HT-29 (cell line): ENCODE measurements at places on chromosomes 7 and 10.

- DNase-seq: no peak
Measured at GRCh38 chr10:133022776-133023100, 65.0 kb upstream of the ADGRA1 start.

DNA sequence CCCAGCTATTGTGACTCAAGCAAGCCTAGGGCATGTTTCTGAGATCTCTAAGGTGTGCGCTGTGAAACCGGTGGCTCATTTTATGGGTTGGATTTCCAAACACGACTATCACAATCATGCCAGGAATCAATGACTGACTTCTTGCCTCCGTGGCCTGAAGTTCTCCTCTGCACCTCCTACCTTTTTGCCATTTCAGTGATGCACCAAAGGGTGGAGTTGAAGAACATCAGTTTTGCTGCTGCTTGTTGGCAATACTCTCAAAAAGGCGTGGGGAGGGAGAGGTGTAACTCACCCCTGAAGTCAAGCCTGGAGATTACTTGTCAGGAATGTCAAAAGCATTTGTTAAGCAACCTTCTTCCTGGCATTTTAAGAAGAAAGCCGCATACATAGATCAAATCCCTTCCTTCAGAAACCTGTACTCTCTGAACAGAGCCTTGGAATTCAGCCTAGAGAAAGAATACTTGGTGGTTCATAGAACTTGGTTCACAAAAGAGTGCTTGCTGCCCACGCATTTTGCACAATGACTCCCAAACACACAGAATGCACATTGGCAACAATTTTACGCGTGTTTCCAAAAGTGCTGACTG, 41.0 kb downstream of the KIAA1217 start:
- DNase-seq: no peak

DNA sequence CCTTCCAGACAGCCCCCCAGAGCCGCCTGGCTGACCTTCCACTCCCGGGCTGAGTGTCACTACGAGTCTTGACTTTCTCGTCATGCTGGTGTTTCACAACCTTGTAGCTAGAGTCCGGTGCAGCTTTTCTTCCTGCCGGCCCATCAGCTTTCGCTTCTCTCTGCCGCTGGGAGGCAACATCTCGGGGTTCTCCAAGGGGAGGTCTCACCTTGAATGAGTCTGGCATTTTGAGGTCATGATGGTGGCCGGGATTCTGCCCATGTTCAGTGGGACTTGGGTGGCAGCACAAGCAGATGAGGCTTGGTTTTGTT, 285.2 kb downstream of the CAMK1D start:
- DNase-seq: no peak

GRCh38 chr7:47313564-47313963, 268.3 kb downstream of the TNS3 start:
- DNase-seq: no peak

DNA sequence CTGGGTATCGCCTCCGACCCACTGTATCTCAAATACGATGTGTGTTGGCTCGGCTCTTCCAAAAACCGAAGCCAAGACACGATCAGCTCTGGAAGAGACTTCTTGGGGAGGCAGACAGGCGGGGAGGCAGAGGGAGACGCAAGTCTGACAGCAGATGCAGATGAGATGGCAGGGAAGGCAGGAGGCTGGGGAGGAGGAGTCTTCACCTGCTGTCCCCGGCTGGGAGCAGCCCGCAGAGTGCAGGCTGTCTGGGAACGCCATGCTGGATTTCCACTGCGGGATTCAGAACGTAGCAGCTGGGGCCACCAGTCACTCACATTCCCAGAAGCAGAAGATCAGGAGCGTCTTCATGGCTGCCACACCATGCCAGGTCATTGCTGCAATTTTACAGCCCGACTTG, 29.4 kb downstream of the CTBP2 start:
- no peak for DNase-seq

DNA sequence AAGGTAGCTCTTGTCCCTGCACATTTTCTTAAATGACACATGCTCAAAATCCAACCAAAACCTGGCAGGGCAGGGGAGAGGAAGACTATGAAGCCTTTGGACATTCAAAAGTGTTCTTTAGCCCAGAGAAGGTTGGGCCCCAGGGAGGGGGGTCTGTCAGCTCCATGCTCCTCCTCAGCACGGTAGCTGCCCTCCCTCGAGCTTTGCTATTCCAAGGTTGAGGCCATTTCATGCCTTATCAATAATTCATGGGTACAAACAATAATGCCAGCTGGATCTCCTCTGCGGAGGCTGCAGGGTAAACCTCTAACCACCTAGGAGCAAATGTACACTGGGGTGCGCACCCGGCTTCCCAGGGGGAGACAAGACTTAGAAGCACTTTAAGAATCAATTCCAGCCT, 61.5 kb downstream of the SLIT1 start:
- no peak for DNase-seq

DNA sequence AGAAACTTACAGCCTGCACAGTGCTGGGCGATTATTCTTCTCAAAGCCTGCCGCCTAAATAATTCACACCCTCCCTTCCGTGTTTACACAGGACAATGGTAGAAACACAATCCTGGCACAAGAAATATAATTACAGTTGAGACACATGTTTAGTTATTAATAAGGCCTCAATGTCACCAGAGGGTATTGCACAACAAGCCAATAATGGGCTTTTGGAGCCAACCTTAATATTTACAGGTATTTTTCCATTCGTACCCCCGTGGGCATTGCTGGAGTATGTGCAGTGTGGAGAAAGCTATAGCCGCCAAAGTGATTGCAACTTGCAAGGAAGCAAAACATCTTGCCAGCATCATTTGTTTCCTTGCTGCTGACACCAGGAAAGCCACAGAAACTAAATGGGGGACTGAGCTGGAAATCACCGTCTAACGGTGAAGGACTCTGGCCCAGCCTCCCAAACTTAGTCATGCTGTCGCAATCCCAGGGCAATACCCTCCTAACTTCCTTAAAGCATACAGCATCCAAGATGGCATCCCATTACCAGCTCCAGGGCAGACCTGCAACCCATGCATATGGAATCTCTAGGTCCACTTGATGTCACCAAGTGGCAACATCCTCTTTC, 8.6 kb downstream of the CALN1 start:
- DNase-seq: no peak

DNA sequence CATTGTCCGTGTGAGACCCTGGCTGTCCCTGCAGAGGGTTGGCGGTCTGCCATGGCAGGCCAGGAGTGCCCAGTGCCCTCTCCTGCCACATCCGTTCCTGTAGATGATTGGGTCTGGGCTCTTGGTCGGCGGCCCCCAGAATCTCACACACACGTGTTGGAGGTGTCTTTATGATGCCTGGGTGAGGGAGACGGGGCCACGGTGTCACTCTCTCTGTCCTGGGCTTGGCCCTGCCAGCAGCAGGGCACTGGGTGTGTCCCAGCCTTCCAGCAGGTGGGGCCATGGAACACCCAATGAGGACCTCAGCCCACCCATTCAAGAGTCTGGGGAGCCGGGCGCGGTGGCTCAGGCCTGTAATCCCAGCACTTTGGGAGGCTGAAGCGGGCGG, 30.2 kb downstream of the UNC5B start:
- no peak for DNase-seq

- DNase-seq: no peak
Measured at GRCh38 chr10:128140425-128140824, 14.2 kb upstream of the MKI67 start.

DNA sequence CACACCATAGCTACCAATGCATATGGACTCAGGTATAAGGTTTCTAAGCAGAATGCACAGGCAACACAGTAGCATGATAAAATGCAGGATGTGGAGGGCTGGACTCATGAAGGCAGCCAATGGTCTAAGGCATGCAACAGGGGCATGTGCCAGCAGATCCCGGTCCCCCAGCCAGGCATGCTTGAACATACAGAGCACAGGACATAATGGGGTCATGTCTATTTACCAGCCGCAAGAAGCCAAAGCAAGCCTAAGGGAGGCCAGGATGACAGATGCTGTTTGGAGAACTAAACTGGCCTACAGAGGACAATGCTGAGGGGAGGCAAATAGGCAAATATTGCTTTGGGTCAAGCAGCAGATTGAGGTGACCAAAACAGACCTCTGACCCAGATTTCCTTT, 60.0 kb upstream of the PDLIM1 start:
- no peak for DNase-seq

GRCh38 chr10:15316145-15316544, 54.9 kb downstream of the FAM171A1 start:
- DNase-seq: no peak

GRCh38 chr10:59830601-59831259, 75.6 kb downstream of the CCDC6 start:
- DNase-seq: peak; percentile 74

GRCh38 chr10:125859128-125859817, 21.8 kb downstream of the DHX32 start:
- DNase-seq: no peak

- no peak for DNase-seq
Measured at GRCh38 chr10:10053051-10053450, 964.6 kb upstream of the CELF2 start.
